ENCODE measurements at places on chromosomes 16 and 17.
A peak's percentile ranks its signal among the peaks of the same experiment; 100 is the strongest.

- no peak for DNase-seq
Observed at GRCh38 chr16:13236308-13236707, 334.9 kb downstream of the SHISA9 start.

DNA sequence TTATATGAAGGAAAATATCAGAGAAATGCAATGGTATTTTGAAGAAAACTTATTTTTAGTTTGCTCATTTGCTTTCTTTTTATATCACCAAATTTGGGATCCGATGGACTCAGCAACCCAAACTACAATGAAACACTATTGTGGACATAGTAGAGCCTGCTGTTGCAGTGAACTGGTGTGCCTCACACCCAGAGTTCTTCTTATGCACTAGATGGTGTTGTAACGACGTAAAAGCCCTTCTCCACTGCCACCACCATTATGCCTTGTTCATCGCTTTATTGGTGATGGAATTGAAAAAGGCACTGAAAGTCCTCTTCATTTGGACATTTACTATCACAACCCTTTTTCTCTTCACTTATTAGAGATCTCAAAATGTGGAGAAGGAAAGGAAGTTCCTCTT, 381.3 kb downstream of the CDH8 start:
- DNase-seq = no peak

DNA sequence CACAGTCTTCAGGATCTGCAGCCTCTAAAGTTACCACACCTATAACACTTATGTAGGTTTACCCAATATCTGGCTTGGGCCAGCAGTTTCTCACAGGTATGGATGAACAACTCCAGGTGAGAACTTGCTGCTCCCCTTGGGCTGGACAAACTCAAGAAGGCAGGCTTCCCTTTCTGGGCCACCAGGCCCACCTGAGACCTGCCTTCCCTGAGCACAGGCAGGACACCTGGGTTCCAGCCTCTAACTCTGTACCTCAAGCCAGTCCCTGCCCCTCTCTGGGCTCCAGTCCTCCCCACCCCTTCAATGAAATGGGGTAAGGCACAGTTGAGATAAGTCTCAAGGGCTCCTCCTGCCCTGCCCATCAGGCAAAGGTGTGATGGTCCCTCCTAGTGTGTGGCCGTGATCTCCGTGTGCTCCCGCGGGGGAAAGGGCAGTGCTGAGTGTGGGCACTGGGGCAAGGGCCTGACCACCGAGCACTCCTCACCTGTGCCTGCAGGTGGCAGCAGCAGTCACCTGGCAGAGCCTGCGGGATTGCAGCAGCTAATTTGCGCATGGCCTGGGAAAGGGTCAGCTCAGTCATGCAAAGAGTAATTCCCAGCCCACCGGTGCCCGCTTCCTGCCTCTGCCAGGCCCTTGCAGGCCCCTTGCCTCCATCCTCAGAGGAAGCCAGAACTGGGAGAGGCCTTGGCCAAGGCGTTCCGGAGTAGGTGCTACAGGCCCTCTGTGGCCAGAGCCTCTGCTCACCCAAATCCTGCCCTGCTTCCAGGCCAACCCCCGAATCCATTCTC, 28.2 kb upstream of the ADGRG1 start:
- peak; percentile 48 for DNase-seq

DNA sequence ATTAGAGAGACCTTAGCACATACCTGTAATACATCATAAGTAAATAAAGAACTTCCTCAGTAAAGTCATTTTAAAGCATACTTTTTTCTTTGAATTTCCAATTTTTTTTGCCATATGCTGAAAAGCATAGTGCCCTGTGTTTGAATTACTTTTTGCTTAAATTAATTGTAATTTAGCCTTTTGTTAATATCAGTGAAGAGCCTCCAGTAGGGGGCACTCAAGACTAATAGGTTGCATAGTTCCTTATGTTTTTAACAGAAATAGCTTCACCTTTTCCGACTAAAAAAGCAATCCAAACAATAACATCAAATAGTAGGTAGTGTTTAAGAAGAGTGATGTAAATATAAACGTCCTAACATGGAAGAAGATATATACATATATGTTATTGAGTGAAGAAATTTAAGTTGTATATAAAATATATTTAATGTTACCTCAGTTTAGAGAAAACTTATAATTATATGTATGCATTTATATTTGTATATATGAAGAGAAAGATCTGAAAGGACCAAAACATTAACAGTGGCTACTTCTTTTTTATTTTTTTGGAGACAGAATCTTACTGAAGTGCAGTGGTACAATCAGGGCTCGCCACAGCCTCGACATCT, 18.6 kb downstream of the RAD51C start:
- DNase-seq = peak; percentile 65

GRCh38 chr17:80377798-80378197, 37.2 kb upstream of the ENDOV start:
- no peak for DNase-seq

DNA sequence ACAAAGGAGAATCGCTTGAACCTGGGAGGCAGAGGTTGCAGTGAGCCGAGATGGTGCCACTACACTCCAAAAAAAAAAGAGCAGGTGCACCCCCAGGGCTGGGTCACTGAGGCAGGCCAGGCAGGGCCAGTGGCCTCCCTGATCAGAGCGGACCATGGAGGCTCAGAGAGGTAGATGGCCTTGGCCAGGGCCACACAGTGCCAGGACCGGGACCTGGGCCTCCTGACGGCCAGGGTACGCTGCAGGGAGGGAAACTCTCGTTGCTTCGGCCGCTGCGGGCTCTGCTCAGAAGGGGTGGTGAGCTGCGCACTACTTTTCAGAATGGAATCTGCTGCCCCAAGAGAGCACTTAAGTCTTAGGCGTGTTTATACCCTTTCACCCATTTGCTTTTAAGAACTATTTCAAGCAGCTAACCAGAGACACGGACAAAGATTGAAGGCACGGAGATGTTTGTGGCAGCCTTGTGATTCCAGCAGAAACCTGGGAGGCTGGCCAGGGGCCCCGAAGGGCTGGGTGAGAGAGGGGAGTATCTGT, 17.1 kb downstream of the MYO1C start:
- no peak for DNase-seq

DNA sequence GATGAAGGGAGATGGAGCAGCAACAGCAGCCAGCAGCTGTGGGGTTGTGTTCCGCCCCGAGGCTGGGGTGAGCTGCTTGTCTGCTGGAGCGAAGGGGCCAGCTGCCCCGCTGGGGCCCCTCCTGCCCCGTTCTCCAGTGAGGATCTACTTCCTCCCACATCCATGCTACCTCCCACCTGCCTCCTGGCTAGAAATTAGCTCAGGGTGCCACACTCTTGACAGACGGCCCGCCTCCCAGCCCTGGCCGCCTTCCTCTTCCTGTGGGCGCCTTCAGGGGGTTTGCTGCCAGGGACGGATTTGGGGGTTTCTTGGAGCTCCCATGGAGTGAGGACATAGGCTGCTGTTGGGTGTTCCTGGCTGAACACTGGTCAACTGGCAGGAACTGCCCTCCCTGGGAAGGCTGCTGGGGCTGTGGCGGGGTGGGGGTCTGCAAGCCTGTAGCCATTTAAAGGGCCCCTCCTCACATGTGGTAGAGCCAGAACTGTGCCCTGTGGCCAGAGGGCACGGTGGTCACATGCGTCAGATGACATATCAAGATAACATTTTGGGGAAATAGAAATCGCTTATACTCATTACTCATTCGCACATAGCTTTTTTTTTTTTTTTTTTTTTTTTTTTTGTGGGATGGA, 13.1 kb downstream of the TBC1D24 start:
- DNase-seq = no peak

- DNase-seq = no peak
Observed at GRCh38 chr16:87241137-87241771, 75.9 kb downstream of the C16orf95 start.

DNA sequence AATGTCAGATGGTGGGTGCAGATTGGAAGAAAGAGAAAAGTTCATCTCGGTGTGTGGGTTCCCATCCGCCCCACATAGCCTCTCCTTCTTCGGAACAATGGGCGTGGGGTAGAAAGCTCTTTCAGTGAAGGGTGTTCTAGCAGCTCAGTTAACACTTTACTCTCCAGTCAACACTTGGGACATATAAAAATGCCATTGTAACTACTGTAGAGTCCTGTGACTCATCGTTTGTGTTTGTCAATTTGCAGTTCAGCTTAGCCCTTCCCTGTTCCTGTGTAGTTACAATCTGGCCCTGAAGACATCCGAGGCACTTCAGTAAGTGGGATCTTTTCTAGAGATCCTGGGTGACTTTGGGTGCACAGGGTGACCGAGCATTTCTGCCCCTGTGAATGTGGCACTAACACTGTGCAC, 11.5 kb upstream of the CLEC18C start:
- DNase-seq = peak; percentile 81

GRCh38 chr17:83180996-83181481, 101.6 kb downstream of the METRNL start:
- no peak for DNase-seq

DNA sequence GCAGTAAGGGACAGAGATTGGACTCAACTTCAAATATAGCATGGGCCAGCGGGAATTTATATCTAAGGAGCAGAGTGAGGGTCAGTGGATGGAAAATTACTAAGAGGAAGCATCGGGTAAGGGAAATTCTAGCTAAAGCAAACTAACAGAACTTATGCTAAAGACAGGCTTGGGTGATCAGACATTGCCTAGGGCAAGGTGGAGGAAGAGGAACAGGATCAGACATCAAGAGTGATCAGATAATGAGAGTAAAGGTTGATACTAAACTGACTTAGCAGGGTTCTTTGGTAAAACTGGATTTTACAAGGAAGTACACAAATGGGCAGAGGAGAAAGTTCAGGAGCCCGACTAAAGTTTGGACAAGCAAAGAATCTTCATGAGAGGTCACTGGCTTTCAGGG, 86.3 kb upstream of the TOM1L1 start:
- DNase-seq = no peak

DNA sequence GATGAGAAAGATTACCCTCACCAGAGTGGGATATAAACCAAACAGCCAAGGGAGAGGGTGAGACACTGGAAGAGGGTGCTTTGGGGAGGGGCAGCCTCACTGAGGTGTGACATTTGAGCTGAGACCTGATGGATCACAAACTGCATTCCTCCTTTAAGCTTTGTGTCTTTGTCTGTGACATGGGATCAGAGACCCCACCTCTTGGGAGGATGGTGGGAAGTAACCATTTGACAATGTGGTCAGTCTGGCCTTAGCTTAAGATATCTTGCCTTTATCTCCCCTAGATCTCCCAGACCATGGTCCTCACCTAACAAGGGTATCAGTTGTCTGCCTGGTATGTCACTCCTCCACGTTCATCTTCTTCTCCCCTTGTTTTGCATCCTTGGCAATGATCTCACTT, 163.4 kb downstream of the SHISA9 start:
- no peak for DNase-seq

DNA sequence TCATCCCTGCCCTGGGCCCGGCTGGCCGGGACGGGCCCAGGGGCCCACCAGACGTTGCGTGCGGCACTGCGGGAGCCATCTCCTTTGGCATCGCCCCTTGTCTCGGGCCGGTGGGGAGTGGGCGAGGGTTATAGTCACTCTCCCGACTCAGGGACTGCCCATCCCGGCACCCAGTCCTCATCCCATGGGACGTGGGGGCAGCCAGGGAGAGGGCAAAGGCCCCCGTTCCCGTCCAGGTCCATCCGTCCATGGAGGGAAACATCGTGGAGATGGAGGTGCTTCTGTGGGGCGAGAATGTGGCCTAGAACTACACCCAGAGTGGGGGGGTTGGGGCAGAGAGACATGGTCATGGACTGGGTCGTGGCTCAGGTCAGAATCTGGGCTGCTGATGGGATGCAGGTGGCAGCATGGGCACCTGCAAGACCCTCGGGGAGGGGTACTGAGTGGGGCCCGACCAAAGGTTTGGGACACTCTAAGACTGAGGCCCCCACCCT, 2.4 kb upstream of the WDR90 start:
- no peak for DNase-seq

DNA sequence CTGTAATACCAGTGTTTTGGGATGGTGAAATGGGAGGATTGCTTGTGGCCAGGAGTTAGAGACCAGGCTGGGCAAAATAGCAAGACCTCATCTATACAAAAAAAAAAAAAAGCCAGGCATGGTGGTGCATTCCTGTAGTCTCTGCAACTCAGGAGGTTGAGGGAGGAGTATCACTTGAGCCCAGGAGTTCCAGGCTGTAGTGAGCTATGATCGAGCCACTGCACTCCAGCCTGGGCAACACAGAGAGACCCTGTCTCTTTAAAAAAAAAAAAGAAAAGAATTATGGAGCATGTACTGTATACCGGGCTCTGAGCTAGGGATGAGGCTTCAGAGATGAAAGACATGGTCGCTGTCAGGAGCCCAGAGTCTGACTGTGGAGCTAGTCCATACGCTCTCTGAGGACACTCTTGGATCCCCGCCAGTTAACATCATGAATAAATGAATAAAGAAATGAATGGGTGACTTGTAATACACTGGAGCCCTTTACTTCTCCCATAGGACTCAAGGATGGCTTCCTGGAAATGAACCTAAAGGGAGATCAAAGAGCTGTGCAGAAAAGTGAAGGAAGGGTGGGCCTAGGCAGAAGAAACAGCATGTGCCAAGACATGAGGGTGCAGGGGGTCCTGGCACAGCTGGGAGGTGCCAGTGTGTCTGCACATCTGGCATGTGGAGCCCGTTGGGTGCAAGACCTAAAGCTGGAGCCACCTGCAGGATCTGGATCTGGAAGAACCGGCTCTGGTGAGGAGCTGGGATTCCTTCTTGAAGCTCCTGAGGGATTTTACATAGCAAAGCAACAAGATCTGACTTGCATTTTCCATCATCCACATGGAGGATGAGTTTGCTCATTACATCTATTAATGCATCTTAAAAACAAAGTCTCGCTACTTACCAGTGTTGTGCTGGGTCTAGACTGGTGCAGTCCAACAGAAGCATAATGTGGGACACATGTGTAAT, 120.4 kb downstream of the IRX3 start:
- no peak for DNase-seq

GRCh38 chr16:31273187-31273586, 13.4 kb downstream of the ITGAM start:
- no peak for DNase-seq

DNA sequence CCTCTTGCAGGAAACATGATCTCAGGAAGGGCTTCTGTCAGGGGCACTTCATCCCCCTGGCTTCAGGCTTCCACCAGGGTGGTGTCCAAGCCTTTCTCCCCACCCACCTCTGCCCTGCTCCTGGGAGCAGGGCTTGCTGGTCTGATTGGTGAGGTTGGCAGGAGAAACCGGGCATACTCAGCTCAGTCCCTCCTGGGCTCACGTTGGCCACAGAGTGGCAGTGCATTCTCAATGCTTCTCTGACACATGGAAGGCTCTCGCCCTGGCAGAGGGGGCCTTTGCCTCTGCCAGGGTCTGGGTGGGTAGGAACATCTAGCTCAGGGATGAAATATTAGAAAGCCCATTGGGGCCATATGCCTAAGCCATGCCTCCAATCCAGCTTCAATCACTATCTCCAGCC, 142.8 kb downstream of the AXIN2 start:
- no peak for DNase-seq

GRCh38 chr16:8972843-8973586, 9.3 kb upstream of the USP7 start:
- DNase-seq = peak; percentile 63

DNA sequence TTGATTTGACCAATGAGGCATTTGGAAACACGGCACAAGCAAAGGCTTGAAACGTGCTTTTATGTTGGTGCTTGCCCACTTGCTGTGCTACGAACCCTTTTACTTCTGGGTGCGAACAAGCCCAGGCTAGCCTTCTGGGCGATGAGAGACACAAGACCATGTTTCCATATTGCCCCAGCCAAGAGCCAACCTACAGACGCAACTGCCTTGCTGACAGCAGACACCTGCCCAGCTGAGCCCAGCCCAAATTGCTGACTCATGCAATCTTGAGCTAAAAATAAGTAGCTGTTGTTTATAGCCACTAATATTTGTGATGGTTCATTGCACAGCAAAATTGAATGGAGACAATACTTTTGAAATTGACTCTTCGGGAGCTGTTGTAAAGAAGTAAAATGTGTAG, 464.5 kb downstream of the WWOX start:
- DNase-seq = no peak

GRCh38 chr17:64326420-64327054, 63.5 kb upstream of the TEX2 start:
- peak; percentile 62 for DNase-seq

Data from EH (cell line).